ENCODE measurements at places on chromosomes 4 and X.
A peak's percentile ranks its signal among the peaks of the same experiment; 100 is the strongest.

GRCh38 chr4:17103231-17103630 lies 204.8 kb upstream of the LDB2 start:
- peak; percentile 78 for DNase-seq

DNA sequence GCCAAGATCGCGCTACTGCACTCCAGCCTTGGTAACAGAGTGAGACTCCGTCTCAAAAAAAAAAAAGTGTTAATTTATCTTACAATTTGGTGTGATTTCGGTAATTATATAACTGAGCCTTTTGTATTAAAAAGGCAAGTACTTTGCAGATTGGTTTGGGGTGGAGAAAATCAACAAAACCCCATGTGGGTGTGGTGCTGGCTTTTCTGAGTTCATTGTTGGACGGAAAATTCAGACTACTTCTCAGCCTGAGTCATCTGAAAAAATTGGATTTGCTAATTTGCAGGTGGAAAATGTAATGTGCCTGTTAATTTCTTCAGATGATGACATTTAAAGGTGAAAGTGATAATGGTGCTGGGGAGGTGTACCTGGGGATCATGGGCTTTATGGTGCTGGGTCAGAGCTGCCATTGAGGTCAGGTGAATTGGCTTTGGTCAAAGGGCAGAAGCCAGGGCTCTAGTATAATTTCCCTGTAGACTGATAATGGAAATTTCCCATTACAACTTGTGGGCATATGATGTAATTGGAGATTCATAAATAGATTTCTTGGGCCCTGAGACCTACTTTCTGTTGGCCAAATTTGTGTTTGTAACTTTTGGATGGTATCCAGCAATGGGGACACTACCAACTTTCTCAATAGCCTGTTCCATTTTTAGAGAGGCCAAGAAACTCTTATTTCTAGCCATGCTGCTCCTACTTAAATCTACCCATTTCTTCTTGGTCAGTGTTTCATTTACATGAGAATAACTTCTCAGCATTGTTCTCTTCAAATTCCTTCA lies 74.3 kb upstream of the TEX13D start:
- no peak for DNase-seq

- DNase-seq, result no peak
Measured at GRCh38 chr4:152965611-152966010, 29.5 kb downstream of the FHDC1 start.

DNA sequence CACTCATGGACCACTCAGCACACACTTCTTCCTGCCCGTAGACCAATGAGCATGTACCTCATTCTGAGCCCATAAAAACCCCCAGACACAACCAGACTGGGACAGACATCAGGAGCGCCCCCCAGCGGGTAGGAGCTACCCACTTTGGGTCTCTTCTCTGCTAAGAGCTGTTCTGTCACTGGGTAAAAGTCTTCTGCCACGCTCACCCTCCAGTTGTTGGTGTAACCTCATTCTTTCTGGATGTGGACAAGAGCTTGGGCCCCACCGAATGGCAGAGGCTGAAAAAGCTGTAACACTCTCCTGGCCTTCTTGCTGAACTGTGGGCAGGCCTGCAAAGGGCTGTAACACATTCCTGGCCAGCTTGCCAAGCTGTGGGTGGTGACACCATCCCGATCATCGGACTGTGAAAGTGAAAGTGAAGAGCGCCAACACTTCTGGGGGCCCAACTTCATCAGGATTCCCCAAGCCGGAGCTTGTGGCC lies 137.6 kb downstream of the TECRL start:
- DNase-seq, result peak; percentile 0

DNA sequence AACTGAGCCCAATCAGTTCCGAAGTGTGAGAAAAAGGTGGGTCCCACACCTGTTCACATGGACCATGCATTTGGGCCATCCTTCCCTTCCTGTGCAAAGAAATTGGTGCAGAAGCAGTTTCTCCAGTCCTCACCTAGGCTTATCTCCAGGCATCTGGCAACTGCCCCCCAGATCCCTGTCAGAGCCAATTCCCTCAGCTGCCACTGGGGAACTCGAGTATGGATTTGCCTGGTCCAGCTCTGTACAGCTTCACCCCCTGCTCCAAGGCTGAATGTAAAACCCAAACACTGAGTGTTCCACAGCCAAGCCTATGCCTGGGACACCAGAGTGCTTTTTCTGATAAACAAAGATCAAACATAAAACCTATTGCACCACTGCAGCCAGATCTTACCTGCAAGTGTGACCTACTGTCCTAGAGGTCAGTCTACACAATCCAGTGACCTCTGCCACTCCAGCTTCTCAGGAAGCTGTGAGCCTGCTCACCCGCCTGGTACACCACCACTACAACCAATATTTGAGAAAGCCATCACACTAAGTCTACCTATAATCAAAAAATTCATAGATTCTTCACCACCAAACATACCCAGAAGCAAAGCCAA lies 136.4 kb downstream of the STPG2 start:
- DNase-seq, result no peak

DNA sequence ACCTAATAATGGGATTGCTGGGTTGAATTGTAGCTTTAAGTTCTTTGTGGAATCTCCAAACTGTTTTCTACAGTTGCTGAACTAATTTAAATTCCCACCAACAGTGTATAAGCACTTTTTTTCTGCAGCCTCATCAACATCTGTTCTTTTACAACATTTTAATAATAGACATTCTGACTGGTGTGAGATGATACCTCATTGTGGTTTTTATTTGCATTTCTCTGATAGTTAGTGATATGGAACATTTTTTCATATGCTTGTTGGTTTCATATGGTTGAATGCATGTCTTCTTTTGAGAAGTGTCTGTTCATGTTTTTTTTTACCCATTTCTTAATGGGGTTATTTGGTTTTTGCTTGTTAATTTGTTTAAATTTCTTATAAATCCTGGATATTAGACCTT lies 1718.9 kb downstream of the C4orf33 start:
- no peak for DNase-seq

- DNase-seq, result no peak
Measured at GRCh38 chr4:29142708-29143107, 1577.5 kb upstream of the PCDH7 start.

GRCh38 chrX:123425904-123426303 lies 241.8 kb downstream of the GRIA3 start:
- DNase-seq, result no peak

DNA sequence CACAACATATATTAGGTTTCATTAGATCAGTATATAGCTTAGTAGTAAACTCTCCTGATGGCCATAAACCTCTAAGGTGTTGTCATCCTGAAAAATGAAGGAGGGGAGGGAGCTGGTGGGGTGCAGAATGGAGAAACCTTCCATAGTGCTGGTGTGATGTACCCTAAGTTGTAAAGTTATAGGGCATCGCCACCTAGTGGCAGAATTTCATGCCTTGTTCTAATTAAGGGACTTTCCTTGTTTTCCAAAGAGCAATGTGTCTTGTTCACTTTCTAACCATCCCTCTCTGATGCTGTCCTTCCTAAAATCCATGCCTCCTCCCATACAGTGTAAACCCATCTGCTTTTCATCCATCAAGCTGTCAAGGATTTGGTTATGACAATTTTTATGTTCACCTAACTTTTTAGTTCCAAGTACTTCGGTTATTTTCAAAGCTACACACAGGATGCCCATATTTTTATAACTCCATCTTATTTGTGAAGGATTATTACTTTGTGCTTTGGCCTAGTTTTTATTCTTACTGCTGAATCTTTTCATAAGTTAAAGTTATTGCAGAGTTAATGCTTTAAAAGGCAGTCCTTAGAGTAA lies 4.5 kb downstream of the NBDY start:
- peak; percentile 13 for DNase-seq

- DNase-seq, result no peak
Measured at GRCh38 chr4:130008461-130008860, 912.5 kb downstream of the C4orf33 start.

GRCh38 chr4:75484190-75484589 lies 30.0 kb downstream of the RCHY1 start:
- DNase-seq, result peak; percentile 8

GRCh38 chr4:177033135-177033534 lies 240.4 kb upstream of the VEGFC start:
- DNase-seq, result no peak

GRCh38 chrX:112997991-112998390 lies 157.4 kb upstream of the AMOT start:
- DNase-seq, result no peak

DNA sequence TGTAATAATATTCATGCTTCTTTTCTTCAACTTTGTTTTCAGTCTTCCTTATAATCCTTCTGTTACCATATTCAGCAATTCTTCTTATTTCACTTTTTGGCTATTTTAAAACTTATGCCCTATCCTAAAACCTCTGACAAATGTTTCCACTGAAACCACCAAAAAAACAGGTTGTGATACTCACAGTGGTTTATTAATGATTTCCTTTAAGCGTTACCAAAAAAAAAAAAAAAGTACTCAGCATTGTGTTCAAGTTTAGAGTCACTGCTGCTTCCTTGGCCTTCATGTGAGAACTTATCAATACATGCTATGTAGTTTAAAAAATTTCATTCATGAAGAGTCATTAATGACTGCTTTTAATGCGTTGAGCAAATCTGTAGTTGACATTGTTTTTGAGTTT lies 35.4 kb upstream of the UGT2A3 start:
- no peak for DNase-seq

DNA sequence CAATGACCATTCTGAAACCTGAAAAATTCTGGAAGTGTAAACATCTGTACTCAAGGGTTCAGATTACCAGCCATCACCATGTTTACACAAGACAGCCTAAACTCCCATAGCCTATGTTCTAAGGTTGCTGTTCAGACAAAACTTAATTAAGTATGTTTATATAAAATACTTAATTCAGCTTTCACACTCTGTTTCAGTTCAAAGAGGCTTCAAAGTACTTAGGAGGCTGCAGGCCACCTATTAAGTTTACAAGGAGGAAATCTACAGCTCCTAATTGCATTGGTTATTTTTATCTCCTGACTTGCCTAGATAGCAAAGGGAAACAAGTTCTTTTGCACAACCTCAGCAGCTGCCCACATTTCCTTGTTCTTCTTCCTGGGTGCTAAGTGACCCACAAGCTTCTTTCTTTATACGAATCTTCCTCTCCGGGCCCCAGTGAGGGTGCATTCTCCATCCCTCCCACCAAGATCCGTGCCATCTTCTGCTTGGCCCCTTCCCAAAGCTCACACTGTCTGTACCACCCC lies 2.0 kb downstream of the GAK start:
- no peak for DNase-seq

- DNase-seq, result no peak
Measured at GRCh38 chrX:13433298-13433605, 113.4 kb upstream of the ATXN3L start.

- DNase-seq, result no peak
Measured at GRCh38 chr4:62118558-62118957, 918.4 kb downstream of the ADGRL3 start.

GRCh38 chrX:119636419-119636818 lies 30.2 kb upstream of the NKRF start:
- DNase-seq, result no peak

- DNase-seq, result no peak
Measured at GRCh38 chr4:101037938-101038413, 309.4 kb downstream of the PPP3CA start.

GRCh38 chr4:20192736-20193135 lies 59.0 kb upstream of the SLIT2 start:
- DNase-seq, result no peak

DNA sequence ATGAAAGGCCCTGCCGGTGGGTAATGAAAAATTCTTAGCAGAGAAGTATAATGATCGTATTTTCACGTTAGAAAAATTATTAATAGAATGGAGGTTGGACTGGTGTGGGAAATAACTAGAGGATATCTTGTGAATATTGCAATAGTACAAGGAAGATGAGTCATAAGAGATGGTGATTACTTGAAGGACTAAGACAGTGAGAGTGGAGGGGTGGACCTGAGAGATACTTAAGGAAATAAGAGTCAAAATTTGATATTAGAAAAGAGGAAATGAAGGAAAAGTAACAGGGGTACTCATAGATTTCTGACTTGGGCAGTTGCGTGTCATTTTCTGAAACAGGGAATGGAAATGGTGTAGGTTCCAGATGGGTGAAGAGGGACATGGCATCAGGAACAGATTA lies 1.7 kb upstream of the USP53 start:
- no peak for DNase-seq

DNA sequence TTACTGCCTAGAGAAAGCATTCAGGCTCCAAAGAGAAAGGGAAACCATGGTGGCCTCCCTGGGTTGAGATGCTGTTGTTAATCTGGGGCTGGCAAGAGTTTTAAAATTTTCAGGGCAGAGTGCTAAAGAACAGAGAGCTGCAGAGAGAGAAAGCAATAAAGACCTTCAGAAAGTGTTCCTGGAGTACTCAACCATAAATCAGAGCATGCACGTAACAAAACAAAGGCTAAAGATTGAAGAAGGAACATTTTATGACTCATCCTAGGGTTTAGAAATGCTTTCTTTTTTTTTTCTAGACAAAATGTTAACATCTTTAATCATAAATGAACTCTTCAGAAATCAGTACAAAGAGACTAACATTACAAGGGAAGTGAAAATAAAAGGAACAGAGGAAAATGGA lies 562.3 kb upstream of the NDST4 start:
- DNase-seq, result peak; percentile 20

DNA sequence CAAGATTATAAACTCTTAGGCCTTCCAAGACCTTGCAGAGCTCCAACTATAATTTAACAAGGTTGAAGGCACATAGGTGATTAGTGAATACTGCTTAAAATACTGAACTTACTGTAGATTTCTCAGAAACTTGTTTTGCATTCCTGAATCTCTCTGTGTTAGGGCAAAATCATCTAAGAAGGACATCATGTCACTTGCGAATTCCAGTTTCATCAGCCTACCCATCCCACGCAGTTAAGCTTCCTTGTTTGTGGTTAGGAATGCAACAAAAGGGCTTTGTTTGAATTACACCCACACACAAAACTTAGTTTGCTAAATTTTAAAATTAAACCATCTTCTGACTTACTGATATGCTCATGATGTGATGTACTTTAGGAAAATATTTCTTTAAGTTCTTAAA lies 174.0 kb downstream of the SOWAHB start:
- no peak for DNase-seq

DNA sequence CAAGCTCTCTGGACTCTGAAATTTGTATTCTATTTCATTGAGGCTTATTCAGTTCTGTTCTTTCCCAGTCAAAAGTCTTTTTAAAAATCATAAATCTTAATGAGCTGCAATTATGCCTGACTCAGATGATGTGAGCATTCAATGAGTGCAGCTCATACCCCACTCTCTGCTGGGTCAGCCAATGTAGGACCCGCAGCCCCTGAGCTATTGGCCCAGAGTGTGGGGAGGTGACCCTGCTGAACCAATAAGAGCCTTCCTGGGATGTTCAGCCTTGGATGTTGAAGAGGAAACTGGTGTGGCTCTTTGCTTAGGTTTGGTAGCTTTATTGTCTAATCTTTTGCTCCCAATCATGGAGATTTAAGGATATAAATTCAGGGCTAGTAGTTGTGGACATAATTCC lies 12.1 kb upstream of the TCEAL4 start:
- no peak for DNase-seq
